T-helper 17 cell (primary cell): ENCODE measurements at places on chromosomes 13 and 19.

DNA sequence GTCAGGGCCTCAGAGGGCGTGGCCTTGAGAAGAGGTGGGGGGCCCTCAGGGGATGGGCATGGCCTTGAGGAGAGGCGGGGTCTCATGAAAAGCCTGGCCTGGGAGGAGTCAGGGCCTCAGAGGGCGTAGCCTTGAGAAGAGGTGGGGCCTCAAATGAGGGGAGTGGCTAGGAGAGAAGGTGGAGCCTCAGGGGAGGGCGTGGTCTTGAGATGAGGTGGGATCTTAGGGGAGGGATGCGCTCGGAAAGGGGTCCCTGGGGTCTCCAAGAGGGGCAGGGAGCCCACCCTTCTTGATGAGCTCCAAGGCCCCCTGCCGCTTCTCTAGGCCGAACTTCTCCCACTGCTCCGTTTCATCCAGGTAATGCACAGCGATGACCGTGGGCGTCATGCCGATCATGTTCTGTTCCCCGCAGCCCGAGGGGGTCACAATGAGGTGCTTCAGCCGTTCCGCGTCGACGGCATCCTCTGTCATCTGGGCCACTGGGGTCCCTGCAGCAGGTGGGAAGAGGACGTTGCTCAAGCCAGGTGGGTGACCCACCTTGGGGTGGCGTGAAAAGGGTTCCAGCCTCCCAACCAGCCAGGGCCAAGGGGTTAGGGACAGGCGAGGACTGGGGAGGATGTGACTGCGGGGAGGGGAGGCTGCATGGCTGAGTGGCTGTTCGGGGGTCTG lies 24.3 kb upstream of the TNFSF14 start:
- DNase-seq, result no peak

DNA sequence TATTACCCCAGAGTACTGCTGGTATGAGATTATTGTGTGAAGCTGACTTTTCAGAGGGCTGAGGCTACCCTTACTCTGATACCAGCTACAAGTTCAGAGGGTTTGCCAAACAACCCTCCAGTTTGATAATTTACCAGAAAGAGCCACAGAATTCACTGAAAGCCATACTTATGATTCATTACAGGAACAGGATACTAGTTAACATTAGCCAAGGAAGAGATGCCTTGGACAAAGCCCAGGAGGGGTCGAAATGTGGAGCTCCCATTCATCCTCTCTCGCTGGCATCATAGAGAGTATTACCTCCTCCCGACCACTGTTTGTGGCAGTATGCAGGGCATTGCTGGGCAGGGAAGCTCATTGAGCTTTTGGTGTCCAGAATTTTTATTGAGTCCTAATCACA lies 364.3 kb downstream of the KCNRG start:
- no peak for DNase-seq

DNA sequence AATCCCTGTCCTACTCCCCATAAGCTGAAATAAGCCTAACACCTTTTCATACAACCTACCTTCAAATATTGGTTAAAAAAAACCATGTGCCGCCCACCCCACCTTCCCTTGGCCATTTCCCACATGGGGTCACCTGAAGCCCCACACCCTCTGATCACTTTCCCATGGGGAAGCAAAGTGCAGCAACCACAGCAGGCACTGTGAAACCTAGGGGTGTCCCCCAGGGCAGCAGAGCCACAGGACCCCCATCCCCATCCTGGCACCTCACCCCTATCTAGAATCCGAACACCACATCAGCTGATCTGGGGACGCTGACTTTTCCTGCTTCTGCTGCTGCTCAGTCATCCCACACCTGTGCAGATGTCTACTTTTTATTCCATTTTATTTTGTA lies 19.9 kb downstream of the CEACAM21 start:
- DNase-seq, result no peak

DNA sequence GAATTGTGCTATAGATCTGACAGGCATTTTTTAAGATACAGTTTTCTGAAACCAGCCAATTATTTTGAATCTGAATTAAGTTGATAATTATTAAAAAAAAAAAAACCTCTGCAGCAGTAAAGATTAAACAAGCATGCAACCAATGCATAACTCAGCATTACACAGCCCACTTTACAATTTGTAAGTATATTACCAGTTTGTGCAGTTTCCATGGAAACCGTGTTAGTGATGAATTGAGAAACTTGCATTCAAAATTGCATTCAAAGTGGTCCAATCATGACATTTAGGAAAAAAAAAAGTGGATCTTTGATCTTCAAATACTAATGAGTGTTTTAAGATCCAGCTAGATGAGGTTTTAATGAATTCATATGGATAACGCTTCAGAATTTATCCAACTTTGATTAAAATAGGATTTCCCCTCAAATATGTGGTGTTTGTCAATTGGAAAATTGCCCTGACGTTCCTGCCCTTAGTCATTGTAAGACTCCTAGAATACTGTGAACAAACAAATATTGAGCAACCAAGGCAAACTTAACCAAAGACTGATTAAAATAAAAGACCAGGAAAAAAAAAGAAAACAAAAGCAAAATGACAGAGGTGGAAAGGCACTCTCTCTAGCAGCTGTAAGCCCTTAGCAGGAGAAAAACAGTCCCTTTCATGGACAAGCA lies 314.8 kb upstream of the MAB21L1 start:
- no peak for DNase-seq

GRCh38 chr19:16002406-16003384 lies 53.9 kb downstream of the OR10H4 start:
- no peak for DNase-seq

GRCh38 chr19:33653684-33654083 lies 31.9 kb downstream of the CHST8 start:
- no peak for DNase-seq
